Heart right ventricle (tissue), 16 donors: ENCODE measurements at places on chromosomes 7 and 10. TPM values are rescaled to one million over a fixed set of nuclear protein-coding genes. Genes with fewer than 3 reads are reported as not detected.
A peak's percentile ranks its signal among the peaks of the same experiment; 100 is the strongest.

DNA sequence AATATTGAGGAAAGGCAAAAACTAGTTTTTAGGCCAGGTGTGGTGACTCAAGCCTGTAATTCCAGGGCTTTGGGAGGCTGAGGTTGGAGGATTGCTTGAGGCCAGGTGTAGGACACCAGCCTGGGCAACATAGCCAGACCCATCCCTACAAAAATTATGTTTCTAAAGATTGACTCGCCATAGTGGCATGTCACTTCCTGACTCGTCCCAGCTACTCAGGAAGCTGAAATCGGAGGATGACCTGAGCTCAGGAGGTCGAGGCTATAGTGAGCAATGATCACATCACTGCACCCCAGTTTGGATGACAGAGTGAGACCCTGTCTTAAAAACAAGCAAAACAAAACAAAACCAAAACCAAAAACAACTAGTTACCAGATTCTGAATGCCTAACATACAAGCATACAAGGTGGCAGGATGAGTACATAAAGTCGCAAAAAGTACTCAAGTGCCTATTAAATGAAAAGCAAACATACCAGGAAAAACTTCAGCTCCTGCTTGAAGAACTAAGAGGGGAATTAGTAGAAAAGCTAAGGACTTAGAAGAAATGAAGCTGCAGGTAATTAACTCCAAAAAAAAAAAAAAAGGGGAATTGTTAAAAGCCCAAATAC is 14.1 kb downstream of the ZNF398 start:
- no peak for DNase-seq

DIP2C gene
- 33.1 TPM for total RNA-seq

DNA sequence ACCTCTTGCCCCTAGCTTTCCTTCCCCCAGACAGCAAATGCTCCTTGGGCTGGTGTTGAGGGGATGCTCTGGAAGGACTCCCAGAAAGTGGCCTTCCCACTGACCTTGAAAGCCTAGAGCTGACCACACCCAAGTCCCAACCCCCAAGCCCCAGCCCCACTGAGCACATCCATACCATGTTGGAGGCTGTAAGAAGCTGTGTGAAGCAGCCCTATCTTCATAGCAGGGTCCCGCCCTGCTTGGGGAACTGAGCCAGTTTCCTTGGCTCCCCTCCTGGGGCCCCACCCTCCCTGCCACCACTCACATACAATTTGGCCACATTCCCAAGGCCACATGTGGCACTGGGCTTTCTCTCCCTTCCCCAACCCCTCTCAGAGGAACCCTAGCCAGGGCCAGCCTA is 72.3 kb upstream of the CACUL1 start:
- DNase-seq: no peak

AKR1C4 gene
- not detected for total RNA-seq

GRCh38 chr10:102635377-102635776 is 8.9 kb upstream of the TRIM8 start:
- DNase-seq: no peak

DNA sequence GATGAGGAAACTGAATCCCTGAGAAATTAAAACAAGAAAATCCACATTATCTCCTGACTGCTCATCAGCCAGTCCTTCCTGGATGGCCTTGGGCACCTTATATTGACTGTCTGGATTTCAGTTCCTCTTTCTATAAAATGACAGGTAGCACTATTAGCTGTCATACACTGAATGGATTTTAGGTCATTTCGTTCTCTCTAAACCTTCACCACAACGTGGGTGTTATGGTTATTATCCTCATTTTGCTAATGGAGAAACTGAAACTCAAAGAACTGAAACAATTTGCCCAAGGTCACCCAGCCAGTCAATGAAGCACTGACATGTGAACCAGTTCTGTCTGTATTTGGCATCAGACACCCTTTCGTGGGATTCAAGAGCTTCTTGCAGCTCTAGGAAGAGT is 193.8 kb downstream of the CYP26A1 start:
- DNase-seq: no peak

- no peak for DNase-seq
Measured at GRCh38 chr10:119931871-119932270, 39.3 kb downstream of the SEC23IP start.

GRCh38 chr10:84177541-84178141 is 4.0 kb downstream of the GPR15LG start:
- DNase-seq: peak; percentile 48

DNA sequence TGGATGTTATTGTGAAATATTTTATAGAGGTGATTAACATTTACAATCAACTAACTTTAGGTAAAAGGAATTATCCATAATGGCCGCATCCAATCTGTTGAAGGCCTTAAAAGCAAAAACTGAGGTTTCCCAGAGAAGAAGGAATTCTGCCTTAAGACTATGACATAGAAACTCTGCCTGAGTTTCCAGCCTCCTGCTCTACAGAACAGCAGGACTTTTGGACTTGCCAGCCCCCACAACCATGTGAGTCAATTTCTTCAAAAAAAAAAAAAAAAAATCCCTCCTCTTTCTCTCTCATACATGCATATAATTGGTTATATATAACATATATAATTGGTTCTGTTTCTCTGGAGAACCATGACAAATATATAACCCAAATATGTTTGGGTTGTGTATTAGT is 15.4 kb downstream of the SLC25A28 start:
- DNase-seq: no peak

ANXA8L1 gene
- total RNA-seq: 1.7 TPM

CFAP70 gene
- total RNA-seq: 2.5 TPM

- DNase-seq: no peak
Measured at GRCh38 chr10:121558238-121558637, 40.0 kb downstream of the FGFR2 start.

- DNase-seq: no peak
Measured at GRCh38 chr10:119893074-119893473, 544 bp downstream of the SEC23IP start.

- no peak for DNase-seq
Measured at GRCh38 chr10:119316729-119317097, 109.3 kb downstream of the GRK5 start.

PIK3CG gene
- total RNA-seq: 2.3 TPM

DNA sequence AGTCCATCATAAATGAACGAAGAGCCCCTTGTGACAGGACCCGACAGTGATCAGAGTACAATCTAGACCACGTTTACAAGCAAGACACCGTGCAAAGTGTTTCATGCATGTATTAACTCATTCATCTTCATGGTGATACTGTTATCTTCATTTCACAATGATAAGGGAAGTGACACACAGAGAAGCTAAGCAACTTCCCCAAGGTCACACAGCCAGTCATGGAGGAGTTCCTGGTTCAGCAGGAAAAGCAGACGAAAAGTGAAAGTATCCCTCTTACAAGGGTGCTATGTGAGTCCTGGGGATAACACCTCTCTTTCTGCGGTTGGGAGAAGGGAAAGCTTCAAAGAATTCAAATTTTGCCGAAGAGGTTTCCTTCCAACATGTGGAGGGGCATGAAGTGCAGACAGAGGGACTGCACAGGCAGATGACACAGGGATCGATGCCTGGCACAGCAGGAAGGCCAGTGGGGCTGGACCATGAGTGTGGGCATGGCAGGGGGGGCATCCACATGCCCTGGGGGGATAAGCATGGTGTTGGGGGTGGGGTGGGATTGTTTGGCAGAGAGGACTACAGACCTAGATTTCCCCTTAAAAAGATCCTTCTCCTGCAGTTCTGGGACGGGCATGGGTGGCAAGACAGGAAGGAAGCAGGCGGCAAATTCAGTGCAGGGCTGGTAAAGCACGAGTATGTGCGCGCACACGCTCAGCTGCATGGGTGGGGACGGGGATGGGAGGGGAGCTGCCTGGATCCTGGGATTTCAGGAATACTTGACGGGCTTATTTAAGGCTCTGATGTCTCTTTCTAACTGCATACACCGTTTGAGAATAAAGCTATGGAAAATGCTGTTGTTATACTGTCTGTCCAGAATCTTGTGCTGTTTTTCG is 33.5 kb upstream of the DDC start:
- no peak for DNase-seq

ATP6V0A4 gene
- not detected for total RNA-seq

HYAL4 gene
- total RNA-seq: not detected

RAPGEF5 gene
- total RNA-seq: 16.2 TPM

- no peak for DNase-seq
Measured at GRCh38 chr7:47386273-47386835, 195.6 kb downstream of the TNS3 start.

DNA sequence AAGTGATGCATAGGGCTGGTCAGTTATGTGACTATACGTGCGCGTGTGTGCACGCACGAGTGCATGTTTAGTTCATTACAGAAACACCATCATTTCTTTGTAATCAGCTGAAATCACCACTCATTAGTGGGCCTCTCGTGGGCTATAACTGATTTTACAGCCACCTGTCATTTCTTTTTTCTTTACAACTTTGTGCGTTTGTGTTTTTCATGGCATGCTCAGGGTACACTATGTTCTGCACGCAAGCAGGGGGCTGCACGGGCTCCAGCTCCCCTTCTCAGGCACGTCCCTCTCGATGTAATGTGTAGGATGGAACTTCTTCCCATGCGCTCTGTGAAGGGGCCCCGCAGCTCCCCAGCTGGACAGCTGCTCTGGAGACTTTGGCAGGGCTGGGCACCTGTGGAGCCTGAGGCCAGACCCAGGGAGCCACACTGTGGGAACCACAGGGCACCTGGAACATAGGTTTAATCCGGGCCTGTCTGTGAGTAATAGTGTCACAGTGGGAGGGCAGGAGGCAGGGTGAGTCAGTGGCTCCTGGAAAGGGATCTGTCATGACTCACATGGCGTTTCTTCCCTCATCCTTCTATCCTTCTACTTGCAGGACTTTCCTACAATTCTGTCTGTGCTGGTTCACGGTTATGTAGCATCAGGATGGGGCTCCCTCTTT is 4.9 kb downstream of the GCK start:
- DNase-seq: no peak

- no peak for DNase-seq
Measured at GRCh38 chr7:132590162-132590561, 13.9 kb upstream of the PLXNA4 start.

DNA sequence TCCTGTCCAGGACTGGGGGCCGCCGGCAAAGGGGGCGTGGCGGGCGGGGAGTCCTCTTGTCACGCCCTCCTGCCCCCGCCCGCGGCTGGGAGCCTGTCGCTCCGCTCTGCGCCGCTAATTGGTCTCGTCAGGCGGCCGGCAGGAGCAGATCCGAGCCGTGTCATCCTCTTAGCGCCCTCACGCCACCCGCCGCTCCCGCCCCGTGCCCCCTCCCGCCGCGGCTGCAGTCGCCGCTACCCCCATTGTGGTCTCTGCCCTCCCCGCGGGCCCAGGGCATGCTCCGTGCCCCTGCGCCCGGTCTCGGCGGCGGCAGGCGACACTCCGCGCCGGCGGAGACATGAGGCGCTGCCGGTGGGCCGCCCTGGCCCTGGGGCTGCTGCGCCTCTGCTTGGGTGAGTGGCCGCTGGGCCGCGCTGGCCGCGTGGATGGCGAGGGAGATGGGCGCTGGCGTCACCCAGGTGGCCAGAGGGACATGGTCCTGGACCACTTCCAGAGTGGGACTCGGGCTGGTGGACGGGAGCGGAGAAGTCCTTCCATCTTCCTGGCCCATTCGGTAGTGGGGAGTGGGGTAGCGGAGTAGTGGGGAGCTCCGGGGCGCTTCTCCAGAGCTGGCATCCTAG is at the start of gene CDHR1:
TSS of gene CDHR1 (plus strand) at position 114 of the 620 bp plus-strand sequence. CDS start at position 338, 224 bp downstream.
- peak; percentile 17 for DNase-seq

EMX2 gene
- total RNA-seq: not detected

- no peak for DNase-seq
Measured at GRCh38 chr10:132882069-132882951, 60.1 kb downstream of the CFAP46 start.

GRCh38 chr10:79314761-79315601 is 32.3 kb upstream of the PPIF start:
- DNase-seq: no peak

PTPRN2 gene
- total RNA-seq: 1.2 TPM

GRCh38 chr10:19479854-19480253 is 336.4 kb upstream of the PLXDC2 start:
- no peak for DNase-seq

GRCh38 chr10:124878457-124878739 is 63.5 kb upstream of the ZRANB1 start:
- DNase-seq: no peak

RET gene
- total RNA-seq: 1.8 TPM

ACBD7 gene
- total RNA-seq: not detected

GRCh38 chr10:27540672-27541071 is 36.6 kb downstream of the RAB18 start:
- DNase-seq: no peak

ABCB4 gene
- total RNA-seq: 6.0 TPM

- no peak for DNase-seq
Measured at GRCh38 chr7:34165927-34166550, 260.7 kb downstream of the BMPER start.

DNA sequence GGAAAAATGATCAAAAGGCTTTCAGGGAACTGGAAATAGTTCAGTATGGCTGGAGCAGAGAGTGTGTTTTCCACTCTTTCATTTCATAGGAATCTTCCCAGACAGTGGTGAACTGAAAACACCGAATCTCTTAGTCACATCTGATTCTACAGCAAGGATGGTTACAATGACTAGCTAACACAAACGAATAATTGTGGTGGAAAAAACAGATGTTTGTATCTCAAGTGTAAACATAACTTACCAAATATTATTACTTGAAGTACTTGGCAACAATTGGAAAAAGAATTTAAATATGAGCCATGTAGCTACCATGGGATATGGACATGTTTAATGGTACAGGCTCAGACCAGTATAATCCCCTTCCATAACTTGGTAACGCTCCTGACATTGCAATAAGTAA is 21.1 kb upstream of the BPGM start:
- no peak for DNase-seq

- no peak for DNase-seq
Measured at GRCh38 chr10:74255214-74255613, 104.2 kb downstream of the ADK start.

DNA sequence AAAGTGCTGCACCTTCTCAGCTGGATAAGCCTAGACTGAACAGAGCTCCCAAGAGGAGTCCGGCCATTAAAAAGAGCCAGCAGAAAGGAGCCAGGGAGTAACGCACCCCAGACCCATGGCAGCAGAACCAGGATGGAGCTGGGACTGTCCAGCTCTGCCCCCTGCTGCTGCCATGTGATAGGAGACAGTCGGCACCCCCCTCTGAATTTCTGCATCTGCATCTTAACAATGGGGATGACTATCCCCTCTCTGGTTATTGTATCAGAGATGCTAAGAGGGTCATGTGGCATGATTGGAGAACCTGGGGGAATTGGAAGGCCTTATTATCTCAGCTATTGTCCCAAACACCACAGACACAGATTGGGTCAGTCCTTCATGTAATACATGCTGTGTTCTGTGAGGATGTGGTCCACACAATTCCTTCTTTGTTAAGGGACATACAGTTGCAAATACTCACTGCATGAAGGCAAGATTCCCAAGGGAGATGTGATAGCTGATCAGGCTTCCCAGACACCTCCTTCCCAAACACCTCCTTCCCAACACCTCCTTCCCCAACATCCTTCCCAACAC is 29.3 kb downstream of the PLEKHS1 start:
- DNase-seq: no peak

SYT15 gene
- total RNA-seq: 2.7 TPM

GRCh38 chr7:107179326-107180164 is 10.7 kb downstream of the HBP1 start:
- DNase-seq: no peak
